ENCODE measurements at places on chromosomes 6 and 20.

DNA sequence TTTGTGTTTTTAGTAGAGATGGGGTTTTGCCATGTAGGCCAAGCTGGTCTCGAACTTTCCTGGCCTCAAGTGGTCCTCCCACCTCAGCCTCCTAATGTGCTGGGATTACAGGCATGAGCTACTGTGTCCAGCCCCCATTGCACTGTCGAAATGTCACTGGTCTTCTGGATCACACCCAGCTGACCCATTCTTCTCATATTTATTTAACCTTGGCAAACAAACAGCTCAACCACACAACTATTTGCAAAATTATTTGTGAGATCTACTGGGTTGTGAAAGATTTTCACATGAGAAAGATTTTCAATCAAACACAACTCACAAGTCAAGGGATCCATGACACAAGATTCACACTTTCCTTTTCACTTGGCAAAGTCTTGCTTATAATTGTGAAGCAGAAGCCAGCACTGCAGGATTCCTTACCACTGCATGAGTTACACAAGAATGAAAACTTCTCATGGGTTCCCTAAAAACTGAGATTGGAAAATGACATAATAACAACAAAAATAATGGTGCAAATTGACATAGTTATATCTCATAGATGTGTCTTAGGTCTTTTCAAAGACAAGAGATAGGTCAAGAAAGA, 2.0 kb upstream of the CST9L start:
- no peak for DNase-seq

DNA sequence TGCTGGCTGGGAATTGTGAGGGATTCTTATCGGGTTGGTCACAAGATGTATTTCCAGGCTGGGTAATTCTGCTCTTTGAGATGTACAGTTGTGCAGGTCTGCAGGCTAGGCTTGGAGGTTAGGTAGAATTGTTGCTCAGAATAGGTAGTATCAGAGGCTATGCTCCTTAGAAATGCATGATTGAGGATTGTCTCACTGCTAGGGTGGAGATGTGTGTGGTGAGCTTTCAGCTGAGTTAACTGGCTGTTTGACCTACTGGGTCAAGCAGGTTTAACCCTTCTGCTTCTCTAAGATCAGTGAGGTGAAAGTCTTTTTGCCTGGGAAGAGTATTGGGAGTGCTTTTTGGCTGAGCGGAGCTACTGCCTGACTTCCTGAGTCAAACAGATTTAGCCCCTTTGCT, 701.1 kb downstream of the UTRN start:
- DNase-seq, result no peak

DNA sequence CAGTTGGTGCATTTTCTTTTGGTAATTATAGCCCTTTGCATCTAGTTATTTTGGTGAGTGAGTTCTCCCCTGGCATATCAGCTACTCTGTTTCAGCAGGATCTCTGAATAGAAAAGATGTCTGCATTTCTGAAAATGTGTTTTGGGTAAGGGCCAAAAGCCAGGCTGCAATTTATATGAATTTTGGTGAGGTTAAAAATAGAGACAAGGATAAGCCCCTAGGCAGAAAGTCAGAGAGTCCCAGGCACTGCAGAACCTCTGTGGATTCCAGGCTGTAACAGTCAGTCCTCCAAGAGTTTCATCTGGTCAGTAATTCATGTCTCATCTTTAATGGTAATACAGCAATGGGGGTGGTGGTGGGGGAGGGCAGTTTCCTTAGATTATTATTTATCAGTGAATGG, 53.0 kb downstream of the HDGFL1 start:
- no peak for DNase-seq

DNA sequence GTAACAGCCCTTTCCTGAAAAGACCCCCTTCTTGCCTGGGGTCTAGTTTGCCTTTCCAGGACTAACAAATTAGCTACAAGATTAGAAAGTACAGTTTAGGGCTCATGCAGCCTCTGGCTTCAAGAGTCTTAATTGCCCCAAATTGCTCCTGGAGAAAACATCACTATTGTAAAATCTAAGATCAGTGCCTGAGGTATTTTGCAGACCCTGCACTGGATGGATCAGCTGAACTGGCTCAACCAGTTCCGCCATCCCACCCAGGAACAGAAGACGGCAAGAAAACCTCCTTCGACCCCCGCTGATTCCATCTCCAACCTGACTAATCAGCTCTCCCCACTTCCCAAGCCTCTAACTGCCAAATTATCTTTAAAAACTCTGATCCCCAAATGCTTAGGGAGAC, 236.5 kb upstream of the KCNG1 start:
- DNase-seq, result no peak

GRCh38 chr6:114707081-114707620, 364.3 kb upstream of the HS3ST5 start:
- no peak for DNase-seq

Measured in stimulated activated CD8-positive, alpha-beta memory T cell treated with anti-CD3 and anti-CD28 coated beads, Interleukin-2, amount 100 ng/mL, for 48 hours (primary cell).